AG09309 (cell line): ENCODE measurements at places on chromosomes 13 and 19.
A peak's percentile ranks its signal among the peaks of the same experiment; 100 is the strongest.

DNA sequence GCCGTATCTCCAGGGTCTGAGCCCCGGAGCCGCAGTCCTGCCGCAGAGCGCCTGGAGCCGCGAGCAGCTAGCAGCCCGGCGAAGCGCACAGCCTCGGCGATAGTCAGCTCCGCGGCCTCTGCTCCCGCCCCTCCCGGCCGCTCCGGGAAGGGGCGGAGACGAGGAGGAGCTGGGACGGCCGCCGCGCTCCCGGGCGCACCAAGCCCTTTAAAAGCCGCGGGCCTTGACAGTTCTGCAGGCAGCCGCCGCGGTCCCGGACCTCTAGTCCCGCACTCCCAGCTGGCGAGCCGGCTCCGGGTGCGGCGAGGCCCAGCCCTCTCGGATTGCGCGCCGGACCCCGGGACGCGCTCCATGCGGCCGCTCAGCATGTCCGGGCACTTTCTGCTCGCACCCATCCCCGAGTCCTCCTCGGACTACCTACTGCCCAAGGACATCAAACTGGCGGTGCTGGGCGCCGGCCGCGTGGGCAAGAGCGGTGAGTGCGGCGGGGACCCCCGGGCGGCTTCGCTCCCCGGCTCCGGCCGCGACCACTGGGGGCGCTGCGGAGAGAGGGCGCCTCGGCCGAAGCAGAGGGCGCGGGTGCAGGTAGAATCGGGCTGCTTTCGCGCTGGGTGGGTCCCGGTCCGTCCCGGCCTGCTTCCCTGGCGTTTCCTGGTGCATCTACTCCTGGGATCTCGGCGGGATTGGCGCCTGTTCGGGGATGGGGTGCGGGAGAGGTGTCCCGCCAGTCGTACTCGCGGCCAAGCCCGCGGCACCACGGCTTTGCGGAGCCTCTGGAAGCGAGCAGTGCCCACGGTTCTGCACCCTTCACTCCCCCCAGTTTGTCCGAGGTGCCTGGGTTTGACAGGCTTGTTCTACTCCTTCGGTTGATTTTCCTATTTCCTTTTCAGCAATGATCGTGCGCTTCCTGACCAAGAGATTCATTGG, at the start of gene RASL11A:
TSS of gene RASL11A (plus strand) at position 237 of the 927 bp plus-strand sequence. CDS start at position 352, 115 bp downstream.
- peak; percentile 58 for DNase-seq

DNA sequence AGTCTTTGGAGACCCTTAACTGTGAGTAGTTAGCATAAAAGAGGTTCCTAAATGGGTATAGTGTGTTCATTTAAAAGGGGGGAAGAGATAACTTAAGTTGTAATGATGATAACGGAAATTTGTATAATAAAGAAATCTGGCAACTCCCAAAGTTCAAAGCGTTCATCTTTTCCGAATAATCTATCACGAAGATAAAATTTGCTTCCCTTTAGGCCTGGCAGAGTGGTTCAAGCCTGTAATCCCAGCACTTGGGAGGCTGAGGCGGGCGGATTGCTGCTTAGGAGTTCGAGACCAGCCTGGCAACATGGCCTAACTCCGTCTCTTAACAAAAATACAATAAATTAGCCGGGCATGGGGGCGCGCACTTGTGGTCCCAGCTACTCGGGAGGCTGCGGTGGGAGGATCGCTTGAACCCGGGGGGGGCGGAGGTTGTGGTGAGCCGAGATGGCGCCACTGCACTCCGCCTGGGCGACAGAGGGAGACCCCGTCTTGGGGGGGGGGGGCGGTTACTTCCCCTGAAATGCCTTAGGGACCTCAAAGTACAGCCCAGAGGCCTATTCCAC, 934 bp downstream of the N4BP2L2 start:
- DNase-seq: no peak

DNA sequence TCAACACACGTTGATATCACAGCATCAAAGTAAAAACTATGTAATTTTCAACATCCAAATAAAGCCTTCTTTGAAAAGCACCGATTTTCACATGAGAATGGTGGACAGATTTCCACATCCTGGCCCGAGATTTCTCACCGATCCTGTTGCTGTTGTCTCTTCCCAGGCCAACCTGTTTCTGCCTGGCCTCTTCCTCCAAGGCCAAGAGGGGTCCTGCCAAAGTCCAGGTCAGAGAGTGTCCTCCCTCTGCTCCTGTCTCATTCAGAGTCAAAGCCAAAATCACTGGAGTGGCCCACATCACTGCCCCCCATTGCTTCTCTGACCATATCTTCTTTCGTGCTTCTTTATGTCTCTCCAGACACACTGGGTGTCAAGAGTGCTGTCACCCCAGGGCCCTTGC, 49.5 kb downstream of the CHST8 start:
- DNase-seq: no peak

DNA sequence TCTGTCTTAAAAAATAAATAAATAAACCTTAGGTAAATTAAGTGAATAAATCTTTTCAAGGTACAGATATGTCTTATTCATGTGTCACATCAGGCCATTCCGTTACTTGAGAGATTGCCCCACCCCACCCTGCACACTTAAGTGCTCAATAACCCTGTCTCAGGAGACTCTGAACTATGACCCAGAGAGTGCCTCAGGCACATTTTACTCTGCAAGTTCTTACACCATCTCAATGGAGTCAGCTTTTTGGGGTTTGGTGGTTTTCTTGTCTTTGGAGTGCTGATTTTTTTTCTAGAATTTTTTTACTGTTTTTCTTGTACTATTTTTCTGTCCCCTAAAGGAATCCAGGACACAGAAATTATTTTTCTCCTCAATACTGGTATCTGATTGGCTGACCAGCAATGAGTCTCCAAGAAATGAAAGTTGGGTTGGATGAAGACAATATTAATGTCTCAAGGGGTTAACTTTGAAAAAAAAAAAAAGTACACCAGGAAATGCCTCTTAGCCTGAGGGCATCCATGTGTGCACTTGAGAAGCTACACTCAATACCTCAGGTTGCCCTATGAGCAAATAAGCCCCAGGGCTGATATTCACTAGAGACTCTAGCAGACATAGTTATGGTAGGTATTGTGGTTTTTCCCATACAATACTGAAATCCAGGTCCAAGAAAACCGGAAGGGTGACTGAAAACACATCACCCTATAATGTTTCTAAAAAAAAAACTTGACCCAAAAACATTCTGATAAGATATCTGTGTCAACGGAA, 114.6 kb upstream of the ZNF91 start:
- DNase-seq: no peak

DNA sequence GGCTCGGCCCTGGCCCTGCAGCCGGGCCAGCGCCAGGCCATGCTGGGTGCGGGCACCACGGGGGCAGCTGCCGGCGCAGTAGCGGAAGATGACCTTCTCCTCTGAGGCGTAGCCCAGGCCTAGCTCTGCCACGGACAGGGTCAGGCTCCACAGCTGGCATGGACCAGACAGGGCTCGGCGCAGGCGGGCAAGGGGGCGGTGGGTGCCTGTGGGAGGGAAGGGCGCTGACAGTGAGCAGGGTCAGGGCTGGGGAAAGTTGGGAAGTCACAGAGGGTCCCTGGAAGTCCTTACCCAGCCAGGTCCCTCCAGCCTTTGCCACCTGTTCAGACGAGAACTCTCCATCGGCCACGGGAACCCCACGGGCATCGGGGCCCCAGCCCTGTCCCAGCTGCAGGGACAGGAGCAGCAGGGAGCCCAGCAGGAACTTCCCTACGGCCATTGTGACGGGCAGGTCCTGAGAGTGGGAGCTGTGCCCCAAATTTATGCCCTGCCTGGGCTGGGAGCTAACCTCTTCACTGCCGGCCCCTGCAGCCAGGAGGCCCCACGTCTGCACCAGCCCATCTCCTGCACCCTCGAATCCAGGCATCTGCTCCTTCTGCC, at the start of gene PSPN:
TSS of gene PSPN (minus strand) at position 523 of the 600 bp plus-strand sequence. CDS start at position 439, 84 bp downstream.
- no peak for DNase-seq

DNA sequence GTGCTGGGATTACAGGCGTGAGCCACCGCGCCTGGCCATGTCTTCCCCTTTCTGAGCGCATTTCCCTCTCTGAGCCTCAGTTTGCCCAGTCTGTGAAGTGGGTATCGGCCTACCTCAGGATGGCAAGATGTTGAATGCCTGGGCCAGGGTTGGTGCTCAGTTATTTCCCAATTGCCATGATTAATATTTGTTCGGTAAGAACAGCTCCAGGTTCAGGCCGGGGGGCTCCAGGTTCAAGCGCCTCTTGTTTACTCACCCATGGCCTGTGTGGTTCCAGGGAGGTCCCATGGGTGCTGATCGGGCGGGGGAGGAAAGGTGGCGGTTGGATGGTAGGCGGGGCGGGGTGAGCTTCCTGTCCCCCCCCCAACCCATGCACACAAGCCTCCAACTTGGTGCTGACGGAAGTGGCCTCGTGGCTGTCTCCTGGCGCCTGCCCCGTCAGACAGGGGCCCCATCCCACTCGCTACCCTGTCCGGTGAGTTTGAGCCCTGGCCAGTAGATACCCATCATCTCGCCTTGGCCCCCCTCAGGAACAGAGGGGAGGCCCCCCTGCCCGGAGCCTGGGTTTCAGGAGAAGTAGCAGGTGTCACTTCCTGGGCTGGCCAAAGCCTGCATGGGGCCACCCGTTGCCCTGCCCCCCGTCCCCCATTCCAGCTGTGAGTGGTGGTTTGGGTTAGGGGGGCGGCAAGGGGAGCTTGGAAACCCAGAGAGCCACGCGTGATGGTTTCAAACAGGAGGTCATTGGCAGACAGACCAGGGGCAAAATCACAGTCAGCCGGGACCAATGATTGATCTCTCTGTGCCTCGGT, at the start of gene FCHO1:
TSS of gene FCHO1 (plus strand) at position 375 of the 809 bp plus-strand sequence. CDS start 3,688 bp downstream, outside the sequence.
- DNase-seq: no peak
